ENCODE measurements at places on chromosomes 4 and X.
A peak's percentile ranks its signal among the peaks of the same experiment; 100 is the strongest.

DNA sequence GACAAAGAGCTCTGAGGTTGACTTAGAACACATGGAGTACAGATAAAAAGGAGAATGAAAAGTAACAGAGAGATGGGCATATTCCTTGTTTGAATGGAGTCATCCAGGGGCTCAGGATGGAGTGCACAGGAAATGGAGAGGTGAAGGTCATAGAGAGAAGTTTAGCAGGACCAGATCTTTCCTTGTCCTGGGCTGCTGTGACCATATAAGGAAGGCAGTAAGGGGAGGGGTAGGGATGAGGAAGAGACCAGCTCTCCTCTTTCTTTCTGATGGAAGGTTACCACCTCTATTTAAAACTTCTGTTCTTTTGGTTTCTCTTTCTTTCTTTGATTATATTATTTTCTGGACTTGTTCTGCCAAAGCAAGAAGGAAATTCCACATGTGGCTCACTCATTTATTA, 27.0 kb downstream of the AR start:
- no peak for DNase-seq

- no peak for DNase-seq
Measured at GRCh38 chr4:3307486-3307885, 14.7 kb downstream of the RGS12 start.

- no peak for DNase-seq
Measured at GRCh38 chrX:50206753-50207152, 2.2 kb downstream of the CCNB3 start.

- DNase-seq, result no peak
Measured at GRCh38 chr4:133316909-133317308, 167.8 kb downstream of the PCDH10 start.

- DNase-seq, result no peak
Measured at GRCh38 chr4:165909947-165910346, 36.9 kb downstream of the TLL1 start.

DNA sequence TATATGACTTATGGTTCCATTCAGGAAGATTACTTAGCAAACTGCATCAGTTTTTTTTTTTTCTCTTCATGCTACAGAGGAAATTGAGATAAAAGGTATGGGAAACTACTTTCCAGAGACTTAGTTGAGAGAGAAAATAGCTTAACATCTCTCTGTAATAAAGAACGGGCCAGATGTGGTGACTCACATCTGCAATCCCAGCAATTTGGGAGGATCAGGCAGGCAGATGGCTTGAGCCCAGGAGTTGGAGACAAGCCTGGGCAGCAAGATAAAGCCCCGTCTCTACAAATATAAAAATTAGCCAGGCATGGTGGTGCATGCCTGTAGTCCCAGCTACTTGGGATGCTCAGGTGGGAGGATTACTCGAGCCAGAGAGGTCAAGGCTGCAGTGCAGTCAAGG, 271.2 kb upstream of the TENM3 start:
- DNase-seq, result no peak

- no peak for DNase-seq
Measured at GRCh38 chr4:108651014-108651791, 804 bp downstream of the OSTC start.

DNA sequence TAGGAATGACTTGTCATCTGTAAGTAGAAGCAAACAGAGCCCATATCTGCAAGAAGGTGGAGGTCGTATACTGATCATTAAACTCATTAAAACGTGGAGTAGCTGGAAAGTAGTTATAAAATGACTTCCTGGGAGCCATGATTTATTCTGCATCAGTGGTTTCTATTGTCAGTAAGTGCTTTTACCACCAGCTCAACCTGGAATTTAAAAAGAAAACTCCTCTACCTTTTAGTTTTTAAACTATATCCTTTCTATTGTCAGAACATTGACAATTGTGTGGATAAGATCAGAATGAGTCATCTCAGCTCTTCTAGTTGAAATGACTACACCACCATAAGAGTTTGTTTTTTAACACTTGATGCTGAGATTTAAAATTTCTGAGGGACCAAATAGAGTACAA, 651.2 kb upstream of the GALNT7 start:
- DNase-seq, result no peak

GRCh38 chrX:107777536-107777832, at the start of gene NCBP2L:
Gene NCBP2L, plus strand, starts transcription at chrX:107777733. Its CDS starts 16,488 bp downstream, at chrX:107794221.
- no peak for DNase-seq

DNA sequence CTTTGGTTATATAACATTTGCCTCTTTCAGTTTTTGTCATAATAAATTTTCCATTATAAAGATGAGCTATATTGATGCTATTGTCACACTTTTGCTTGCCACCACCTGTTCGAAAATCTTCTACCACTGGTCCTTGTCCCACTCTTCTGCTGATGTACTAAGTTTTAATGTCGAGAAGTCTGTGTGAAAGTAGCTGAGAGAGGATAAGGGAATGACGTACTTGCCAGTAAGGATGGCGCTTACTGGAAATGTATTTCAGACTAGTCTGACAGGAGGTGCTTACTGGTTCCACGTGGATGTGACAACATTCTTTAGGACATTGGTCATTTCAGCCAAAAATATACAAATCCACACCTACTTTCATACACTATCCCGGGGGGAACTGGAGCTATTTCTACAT, 132.7 kb upstream of the NR3C2 start:
- no peak for DNase-seq

DNA sequence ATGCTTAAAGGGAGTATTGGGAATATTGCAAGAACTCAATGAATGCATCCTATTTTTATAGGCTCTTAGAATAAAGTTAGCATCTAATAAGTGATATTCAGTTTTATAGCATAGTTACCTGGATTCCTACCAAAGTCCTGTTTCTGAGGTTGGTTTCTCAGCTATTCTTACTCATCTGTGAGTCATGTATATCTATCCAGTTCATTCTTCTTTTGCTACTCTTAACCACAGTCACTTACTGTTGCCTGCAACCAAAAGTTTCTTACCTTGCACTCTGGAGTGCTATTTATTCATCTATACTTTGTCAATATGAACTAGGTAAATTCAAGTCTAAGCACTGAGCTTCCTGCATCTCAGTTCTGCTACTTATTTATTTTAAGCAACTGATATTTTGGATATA, 322.5 kb downstream of the HS3ST1 start:
- no peak for DNase-seq

GRCh38 chr4:113682730-113683537, 78.6 kb downstream of the CAMK2D start:
- peak; percentile 72 for DNase-seq

GRCh38 chrX:40096395-40097091, 1.2 kb downstream of the BCOR start:
- peak; percentile 74 for DNase-seq

DNA sequence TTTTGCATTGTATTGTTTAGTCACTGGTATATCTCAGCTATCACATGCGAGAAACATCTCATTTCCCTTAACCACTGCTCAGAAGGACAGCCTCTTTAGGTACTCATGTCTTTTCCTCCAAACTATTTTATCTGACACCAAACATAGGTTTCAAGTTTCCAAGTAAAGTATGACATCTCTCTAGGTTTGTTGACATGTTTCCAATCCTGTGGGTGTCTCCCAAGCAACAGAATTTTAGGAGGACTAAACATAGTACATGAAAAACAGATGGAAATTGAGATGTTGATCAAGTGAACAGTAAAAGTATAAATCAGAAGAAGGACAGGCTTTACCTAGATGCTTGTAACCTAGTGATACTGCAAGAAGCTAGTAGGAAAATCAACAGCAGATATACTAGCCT, 371.4 kb downstream of the DTHD1 start:
- DNase-seq, result no peak

DNA sequence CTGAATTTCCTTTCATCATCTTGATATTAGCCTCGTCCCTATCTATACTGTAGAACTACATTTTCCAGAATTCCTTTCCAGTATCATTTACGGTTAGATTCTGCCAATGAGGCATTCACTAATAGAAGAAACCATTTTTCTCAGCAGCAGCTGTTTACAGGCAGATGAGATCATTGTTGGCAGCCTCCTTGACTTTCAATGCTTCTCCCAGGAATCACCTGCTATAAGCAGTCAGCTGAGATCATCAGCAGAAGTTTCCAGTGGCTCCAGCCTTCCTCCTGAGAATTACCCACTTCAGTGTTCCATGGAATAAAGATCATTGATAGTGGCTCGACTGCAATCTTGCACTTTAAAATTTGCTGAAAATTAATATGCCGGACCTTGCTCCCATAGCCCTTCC, 157.3 kb upstream of the TET2 start:
- DNase-seq, result no peak

All from CD4-positive, alpha-beta T cell treated with Interleukin-10 for 1 hour (primary cell).